ENCODE measurements at places on chromosomes 1 and 21.

DNA sequence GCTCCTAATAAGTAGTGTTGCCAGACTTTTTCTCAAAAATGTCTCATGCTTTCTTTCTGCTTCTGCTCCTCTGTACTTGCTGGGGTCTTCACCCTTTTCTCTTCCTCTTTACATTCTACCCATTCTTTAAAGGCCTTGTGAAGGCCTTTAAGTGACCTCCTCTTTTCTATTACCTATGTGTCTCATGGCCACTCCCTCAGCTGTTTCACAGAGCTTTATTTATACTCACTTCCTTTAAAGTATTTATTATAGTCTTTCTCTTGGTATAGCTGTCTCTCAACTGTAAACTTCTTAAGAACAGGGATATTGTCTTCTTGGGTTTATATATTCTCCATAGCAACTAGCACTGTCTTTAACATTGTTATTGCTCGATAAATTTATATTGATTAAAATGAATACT, 792 bp downstream of the GOLPH3L start:
- DNase-seq, result no peak

DNA sequence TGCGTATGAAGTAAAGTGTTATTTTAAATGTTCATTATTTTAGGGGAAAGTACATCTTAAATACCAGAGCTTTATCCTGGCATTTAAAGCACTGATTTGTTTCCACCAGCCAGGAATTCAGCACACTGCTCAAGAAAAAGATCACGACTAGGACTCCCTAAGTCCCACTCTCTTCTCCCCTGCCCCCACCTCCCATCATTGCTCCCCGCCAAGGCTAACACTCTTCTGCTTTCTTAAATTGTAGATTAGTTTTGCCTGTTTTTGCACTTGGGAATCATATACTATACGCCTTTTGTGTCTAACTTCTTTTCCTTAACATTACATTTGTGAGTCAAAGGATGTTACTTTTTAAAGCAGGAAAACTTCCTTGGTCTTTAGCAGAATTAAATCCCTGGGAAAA, 37.5 kb upstream of the C1orf105 start:
- no peak for DNase-seq

DNA sequence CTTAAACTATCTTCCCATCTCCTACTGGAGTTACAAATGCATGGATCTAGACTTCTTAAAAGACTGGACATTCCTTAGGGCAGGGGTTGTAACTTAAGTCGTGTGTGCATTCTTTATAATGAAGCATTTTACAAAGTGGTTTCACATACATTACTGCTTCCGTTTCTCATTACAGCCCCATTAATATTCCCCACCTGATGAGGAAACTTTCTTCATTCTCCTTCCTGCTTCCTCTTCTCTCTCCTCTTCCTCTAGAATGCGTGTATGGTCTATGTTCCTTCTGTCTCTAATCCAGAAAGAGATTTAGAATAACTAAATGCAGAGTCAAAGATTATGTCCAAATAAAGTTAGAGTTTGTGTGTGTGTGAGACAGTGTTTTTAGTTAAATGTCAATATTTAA, 1.8 kb upstream of the CAP1 start:
- no peak for DNase-seq

DNA sequence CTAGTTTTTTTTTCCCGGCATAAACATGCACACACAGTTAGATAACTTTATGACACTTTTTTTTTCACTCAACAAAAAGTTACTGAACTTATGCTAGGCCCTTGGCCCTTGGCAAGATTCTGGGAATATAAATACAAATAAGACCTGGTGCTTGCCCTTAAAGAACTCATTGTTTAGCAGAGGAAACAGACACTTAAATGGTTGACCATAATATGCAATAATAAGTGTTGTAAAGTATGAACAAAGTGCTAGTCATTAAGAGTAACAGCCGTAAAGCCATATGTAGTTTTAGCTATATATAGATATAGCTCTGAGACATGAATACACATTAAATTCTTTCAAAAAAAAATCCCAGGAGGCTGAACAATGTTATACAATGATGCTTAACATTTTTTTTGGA, 198.3 kb downstream of the CYYR1 start:
- no peak for DNase-seq

DNA sequence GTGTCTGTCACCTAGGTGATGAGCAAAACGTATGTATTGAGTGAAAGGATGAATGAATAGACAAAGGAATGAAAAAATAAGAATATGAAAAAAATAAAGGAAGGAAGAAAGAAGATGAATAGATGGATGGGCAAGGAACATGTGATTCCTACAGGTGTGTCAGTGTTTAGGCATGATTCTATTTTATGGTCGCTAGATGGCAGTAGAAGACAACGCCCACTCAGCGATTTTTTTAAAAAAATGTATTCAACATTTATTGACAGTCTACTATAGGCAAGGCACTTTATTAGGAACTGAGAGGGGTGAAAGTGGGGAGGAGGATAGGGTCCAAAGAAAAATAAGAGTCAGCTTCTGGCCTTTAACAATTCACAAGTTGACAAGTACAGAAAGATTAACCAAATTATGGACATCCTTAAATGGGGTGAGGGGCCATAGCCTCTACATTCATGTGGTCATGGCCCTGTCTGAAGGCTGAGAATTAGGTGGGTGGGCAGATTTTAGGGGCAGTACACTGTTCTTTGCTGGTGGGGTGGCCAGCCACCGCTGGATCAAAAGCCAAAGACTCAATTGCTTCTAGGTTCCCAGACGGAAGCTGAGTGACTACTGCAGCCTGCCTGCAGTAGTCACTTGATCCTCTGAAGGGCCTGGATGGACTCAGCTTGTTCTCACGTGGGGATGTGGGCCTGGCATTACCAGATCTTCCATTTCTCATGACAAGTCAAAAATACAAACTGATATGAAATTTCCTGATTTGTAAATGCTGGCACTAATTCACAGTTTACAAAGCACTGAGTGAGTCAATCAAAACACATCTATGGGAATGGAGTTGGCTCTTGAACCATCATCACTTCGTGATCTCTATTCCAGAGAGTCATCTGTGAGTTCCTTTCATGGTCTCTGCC, 83.9 kb downstream of the FASLG start:
- DNase-seq, result no peak

- DNase-seq, result no peak
Observed at GRCh38 chr1:34529935-34530859, 224.7 kb upstream of the GJB5 start.
